ENCODE measurements at places on chromosomes 7 and 10.

GRCh38 chr10:106076496-106076895 lies 1088.0 kb downstream of the SORCS1 start:
- DNase-seq, result no peak

GRCh38 chr10:6017781-6018354 lies 40.5 kb upstream of the IL15RA start:
- no peak for DNase-seq

DNA sequence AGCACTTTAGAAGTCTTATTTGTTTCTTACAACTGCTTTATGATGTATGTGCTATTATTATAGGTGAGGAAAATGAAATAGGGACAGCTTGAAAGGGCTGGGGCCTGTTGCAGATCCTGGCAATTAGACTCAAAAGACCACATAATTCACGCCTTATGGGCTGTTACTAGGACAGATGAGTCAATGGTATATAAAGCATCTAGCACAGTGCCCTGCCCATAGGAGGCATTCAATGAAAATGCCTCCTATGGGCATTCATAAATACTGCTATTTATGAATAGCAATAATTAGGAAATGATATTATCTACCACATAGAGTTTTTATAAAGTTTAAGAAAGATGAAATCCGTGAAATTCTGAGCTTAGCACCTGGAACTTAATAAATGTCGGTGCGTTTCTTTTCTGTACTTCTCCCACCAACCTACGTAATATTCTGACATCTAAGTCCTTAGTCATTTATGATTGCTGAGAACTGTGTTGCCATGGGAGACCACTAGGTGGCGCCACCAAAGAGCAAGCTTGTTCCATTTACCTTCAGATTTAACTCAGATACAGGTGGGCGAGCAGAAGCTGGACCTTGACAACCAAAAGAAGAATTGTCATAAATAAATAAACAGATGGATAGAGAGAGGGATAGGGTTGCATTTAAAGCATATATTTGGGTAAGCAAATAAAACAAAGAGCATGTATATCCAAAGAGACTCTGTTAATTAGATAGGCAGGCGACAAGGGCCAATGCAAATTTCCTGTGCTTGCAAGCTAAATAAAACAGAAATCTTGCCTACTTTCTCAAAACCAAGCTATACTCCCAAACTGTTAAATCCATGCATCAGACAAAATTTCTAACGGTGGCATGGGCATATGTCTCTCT lies 699.9 kb downstream of the INHBA start:
- DNase-seq, result no peak

DNA sequence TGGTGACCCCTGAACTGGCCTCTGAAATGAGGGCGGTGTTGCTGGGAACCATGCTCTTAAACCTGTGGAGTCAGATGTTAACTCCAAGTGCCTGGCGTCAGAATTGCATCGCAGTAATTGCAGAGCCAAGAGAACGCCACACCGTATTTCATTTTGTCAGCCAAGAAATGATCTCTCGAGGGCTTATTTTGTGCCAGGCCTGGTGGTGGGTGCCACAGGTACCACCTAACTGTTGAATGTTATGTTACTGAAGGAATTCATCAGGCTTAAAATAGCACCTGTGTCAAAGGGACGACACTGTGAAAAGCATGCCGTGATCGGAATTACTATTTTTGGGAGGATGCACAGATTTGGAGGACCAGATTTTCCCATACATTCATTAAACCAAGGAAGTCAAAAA lies 51.9 kb upstream of the BAIAP2L1 start:
- DNase-seq, result no peak

- DNase-seq, result no peak
These were observed 494.7 kb upstream of the PFKP start for GRCh38 chr10:2572611-2573010.

- no peak for DNase-seq
These were observed 1.4 kb upstream of the IL6 start for GRCh38 chr7:22725585-22725984.

DNA sequence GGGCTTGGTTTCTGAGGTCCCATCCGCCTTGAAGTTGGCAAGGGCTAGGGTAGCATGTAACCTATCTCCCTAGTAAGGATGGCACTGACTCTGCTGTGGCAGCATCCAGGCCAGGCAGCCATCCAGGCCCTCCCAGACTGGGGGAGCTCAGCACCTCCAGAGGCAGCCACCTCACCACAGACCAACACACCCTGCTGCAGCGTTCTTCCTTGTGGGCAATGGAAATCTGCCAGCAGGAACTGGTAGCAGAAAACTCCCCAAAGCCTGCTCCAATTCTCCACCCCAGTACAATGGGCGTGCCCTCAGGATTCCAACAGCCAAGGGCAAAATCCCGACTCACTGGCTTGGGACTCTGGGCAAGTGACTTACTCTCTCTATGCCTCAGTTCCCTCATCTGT lies 27.5 kb downstream of the DLG5 start:
- no peak for DNase-seq

GRCh38 chr10:30439931-30440330 lies 5.9 kb downstream of the MAP3K8 start:
- DNase-seq, result no peak

GRCh38 chr7:123075838-123076467 lies 80.5 kb upstream of the TAS2R16 start:
- no peak for DNase-seq

GRCh38 chr7:93147363-93147762 lies 822 bp downstream of the SAMD9L start:
- DNase-seq, result no peak

DNA sequence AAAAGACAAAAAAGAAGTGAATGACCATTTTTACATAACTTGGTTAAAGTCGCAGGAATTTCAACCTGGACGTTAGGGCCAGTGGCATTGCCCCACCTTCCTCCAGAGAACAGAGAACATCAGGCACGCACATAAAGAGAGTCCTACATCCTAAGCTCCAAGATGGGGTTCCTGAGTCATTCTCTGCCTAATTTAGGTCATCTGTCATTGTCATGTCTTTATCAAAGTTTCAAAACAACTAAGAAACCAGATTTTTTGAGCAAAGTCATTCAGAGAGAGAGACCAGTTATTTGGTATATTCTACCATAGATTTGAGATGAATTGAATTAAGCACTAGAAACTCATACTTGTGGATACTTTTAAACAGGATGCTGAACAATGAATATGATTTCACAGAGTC lies 241.7 kb downstream of the CALN1 start:
- no peak for DNase-seq

DNA sequence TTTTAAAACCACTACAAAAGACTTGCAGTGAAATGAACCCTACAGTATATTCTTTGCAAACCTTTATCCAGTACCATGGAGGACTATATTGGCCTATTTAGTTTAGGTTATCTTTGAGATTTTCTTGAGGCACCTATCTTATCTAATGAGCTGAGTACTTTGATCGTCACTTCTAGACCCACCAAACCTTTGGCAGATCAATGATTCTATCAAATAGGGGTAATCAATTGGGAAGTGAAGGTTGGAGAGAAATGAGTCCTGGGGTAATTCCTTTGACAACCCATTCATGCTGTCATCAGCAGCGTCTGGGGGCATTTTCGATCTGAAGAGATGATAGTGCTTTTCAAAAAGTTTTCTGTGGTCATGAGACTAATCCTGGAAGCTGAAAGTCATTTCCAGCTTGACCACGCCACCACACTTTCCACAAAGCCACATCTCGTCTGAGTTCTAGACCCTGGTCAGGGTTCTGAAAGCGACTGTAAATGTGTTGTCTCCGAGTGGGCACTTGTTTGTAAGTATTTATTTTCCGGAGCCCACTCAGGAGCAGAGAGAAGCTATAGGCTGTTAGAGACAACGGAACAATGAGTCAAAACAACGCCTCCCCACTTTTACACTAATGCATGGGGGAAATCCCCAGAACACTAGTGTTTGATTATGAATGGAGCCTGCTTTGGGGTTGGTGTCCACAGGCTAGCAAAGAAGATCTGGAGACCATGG lies 4.8 kb downstream of the EGR2 start:
- DNase-seq, result no peak

- DNase-seq, result no peak
These were observed 16.5 kb downstream of the AIFM2 start for GRCh38 chr10:70115948-70116682.
